ENCODE measurements at places on chromosomes 7 and 10.

DNA sequence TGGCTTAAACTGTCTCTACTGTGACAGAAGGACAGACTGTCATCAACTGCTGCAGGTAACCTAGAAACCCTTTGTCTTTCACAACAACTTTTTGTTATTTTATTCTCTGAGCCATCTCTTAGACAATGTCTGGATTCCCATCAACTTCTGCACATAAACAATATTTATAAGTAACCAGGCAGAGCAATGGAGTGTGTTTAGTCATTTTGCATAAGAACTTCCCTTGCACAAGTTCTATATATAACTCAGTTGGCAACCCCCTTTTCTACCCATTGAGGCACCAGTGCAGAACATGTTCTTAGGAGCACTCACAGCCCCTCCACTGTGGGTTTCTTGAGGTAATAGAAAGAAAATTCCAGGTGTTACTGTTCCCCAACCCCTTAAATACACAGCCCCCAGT is 65.0 kb upstream of the IL6 start:
- DNase-seq, result peak; percentile 45

DNA sequence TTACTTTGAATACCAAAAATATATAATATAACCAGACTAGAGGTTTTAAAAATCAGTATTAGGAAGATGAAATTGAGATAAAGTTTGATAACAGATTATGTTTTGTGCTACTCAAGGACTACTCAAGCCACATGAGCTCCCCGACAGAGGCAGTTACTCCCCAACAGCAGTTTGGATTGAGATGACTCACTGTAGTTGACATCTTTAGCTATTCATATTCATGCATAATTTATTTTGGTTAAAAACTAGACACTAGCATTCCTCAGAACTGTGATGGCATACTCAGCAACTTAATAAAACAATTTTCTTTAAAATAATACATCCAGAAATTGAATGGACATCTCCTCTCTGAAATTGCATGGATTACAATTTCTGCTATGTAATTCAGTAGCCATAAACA is 19.6 kb downstream of the PCLO start:
- no peak for DNase-seq

DNA sequence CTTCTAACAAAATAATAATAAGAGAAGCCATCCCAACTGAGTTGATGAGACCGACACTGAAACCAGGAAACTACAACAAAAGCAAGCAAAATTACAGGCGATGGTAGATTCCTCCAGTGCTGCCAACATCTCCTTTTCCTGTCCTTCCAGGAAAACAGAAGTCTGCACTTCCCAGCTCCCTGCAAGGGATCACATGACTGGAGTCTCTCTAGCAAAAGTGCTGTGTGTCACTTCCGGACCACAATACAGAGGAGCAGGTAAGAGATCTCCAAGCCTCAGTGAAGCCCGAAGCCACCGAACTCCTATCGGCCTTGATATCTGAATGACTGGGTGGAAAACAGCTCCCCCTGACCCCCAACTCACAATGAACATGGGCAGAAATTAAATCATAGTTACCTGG is 63.2 kb downstream of the SMURF1 start:
- DNase-seq, result no peak

GRCh38 chr7:138455609-138456008 is 4.5 kb upstream of the TRIM24 start:
- no peak for DNase-seq

DNA sequence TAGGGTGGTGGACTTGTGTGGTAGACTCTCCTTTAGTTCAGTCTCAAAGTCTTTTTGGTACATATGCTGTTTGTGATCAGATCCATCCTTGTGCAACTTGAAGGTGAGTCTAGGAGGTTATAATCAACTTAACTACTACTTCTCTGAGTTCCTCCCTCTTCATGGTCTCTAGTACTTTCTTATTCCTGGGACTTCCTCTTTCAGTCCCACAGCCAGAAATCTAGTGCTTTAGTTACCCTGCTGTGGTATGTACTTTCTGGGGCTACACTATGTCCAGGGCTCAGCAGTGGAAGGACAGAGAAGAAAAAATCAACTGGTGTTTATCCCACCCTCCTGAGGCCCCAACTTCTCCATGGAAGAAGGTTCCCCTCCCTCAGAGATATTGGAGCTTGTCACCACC is 19.4 kb upstream of the ATAD1 start:
- no peak for DNase-seq

DNA sequence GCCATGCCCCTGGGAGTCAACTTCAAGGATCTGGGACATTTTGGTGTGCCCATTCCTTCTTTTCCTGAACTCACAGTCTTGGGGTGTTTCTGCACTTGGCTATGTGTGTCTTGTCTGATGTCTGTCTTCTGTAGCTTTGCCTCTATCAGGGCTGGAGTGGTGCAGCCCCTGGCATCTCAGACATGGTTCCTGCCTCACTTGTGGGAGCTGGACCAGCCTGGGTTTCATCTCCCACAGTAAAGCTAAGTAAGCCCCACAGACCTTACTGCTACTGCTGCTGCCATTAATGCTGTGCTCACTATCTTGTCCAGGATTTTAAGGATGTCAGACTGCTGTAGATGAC is 59.0 kb downstream of the ADCYAP1R1 start:
- DNase-seq, result no peak

DNA sequence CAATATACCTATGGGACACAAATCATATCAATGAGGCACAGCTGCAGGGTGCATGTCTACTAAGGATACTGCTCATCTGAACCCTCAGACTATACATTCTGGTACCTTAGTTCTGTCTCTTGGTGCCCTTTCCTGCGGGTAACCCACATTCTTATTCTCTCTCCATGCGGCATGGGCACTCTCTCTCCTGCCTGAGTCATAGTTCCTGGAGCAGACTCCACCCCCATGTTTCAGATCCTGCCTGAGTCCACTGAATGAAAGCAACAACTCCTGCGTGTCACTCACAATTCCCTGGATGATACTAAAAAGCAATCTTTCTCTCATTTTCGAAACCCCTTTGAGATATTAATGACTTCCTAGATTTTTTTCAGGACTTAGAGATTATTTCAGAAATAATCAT is 653.1 kb upstream of the C7orf33 start:
- no peak for DNase-seq

DNA sequence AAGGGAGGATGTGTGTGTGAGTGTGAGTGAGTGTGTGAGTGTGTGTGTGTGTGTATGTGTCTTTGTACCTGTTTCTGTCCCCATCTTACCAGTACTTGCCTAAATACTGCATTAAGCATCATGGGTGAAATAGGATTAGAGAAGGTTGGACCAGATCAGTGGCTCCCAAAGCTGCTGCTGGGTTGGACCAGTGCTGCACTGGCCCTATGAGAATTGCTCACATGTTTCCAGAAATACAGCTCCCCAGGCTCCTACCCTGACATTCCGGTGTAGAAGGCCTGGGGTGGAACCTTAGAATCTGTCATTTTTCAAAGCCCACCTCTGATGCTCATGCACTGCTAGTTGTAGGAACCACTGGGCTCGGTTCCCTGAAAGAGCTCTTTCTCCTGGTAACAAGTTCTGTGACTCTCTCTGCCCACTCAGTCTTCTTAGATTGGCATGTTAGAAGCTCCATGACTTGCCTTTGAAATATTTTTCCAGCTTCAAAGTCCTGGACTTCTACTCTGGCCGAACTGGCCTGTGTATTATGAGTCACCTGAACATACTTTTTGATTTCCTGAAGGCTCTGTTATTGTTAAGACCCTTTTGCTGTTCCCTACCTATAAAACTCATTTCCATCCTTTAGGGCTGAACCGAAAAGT is 224.7 kb downstream of the CUX1 start:
- no peak for DNase-seq

DNA sequence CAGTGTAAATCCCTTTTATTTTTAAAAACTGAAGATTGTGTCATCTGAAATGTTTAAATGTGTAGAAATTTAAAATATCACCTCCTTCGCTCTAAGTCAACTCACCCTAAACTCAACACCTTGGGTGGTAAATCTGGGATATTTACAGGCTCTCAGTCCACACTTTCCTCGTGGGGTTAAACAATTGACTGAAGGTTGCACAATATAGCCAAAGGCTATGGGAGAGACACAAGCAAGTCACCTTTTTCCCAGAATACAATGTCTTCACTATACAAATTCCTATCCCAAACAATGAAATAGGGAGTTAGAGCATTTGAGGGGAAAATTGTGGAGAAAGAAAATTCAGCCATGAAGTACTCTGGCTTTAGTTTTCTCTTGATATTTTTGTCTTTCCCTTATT is 32.7 kb upstream of the MAT1A start:
- DNase-seq, result no peak

DNA sequence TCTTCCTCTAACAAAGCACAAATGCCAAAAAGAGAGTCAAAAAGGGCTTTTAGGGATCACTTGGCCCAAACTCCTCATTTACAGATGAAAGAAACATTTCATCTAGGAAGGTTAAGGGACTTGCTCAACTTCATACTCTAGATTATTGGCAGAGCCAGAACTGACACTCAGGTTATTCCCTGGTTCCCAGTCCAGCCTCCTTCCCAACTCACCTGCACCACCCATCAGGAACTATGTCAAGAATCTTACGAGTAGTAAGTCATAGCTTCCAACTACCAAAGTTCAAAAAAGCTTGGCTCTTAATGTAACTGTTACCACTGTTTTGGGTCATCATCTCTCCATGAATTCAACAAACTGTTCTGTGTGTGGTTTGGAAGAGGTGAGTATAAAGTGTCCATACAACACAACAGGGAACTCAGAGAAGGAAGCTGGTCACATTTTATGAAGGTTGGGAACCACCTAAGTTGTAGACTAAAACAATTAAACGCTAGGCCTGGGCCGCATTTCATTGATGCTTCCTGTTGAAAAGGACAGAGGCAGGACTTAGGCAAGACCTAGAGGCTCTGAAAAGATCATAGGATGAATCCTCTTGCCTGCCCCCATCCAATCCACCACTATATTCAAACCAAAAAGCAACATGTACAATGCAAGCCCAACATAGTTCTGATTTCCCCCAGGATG is 9.1 kb downstream of the PIK3AP1 start:
- DNase-seq, result no peak

- DNase-seq, result no peak
Measured at GRCh38 chr10:98321186-98321780, 53.3 kb upstream of the LOXL4 start.

DNA sequence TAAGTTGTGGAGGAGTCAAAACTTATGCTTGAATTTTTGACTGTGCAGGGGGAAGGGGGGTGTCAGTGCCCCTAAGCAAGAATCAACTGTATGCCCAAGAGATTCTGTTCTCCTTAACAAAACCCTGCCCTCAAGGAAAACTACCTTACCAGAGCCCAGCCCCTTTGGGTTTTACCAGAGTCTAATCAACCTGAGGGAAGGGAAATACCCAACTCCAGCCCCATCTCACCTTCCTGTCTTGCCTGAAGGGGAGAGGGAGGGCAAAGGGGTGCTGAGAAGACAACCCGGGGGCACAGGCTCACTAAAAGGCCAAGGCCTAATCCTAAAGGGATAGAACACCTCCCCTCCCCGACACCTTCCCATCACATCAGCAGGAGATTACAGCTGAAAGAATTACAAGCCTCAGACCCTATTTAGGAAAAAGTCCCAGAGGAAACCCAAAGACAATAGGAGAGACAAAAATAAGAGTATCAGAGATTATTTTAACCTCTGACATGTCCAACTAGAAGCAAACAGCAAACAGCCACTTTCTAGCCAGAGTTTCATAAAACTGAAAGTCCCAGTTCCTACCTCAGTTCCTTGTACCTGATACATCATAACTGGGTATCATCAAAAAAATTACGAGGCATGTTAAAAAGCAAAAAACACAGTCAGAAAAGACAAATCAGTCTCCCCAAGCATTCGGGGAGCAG is 26.8 kb upstream of the C7orf33 start:
- DNase-seq, result no peak

DNA sequence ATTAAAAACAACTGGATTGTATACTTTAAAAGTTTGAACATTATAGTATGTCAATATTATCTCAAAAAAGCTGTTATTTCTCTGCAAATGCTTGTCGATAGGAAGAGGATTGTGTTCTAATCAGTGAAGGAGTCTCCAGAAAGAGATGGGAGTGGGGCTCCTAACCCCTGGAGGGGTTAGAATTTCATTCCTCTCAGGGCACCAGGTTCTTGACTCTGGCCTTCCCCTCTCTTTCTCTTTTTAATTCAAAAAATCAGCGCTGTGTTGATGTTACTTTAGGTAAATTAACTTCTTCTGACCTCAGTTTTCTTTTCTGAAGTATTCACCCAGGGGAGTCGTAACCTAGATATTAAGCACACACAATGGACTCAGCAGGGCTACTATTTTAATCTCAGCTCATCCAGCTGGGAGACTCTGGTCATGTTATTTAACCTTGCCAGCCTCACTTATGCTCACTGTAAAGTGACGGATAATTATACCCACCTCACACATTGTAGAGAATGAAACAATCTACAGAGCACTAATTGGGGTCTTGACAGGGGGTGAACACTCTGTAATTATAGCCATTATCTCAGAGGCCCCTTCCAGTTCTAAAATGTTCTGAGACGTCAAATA is 59.4 kb downstream of the GCC1 start:
- DNase-seq, result no peak

- no peak for DNase-seq
Measured at GRCh38 chr7:3159445-3159844, 115.8 kb upstream of the CARD11 start.

- no peak for DNase-seq
Measured at GRCh38 chr10:69468751-69469089, 17.5 kb downstream of the TSPAN15 start.

- DNase-seq, result peak; percentile 57
Measured at GRCh38 chr7:70856901-70857630, 274.9 kb upstream of the GALNT17 start.

- DNase-seq, result no peak
Measured at GRCh38 chr7:30188811-30189210, 54.0 kb downstream of the MTURN start.

DNA sequence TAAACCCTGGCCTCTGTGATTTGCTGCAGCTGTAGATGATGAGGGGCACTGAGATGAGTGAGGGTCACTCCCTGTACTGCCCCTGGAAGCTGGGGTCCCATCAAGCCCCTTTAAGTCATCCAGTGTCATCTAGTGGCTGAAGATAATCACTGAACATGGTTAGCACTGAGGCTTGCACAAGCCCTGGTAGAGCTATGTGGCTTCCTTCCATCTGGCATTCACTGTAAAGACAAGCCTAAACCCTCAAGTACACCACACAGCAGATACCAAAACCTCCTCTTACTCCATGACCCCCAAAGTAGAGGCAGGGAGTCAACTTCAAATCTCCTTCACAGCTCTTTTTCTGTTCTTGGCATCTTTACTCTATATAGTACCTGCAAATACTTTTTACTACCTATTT is 72.7 kb upstream of the MRLN start:
- no peak for DNase-seq
